Naive thymus-derived CD4-positive, alpha-beta T cell (primary cell): ENCODE measurements at places on chromosomes 6 and 20.
A peak's percentile ranks its signal among the peaks of the same experiment; 100 is the strongest.

GRCh38 chr6:112352101-112352500, 5.0 kb downstream of the RFPL4B start:
- no peak for DNase-seq

DNA sequence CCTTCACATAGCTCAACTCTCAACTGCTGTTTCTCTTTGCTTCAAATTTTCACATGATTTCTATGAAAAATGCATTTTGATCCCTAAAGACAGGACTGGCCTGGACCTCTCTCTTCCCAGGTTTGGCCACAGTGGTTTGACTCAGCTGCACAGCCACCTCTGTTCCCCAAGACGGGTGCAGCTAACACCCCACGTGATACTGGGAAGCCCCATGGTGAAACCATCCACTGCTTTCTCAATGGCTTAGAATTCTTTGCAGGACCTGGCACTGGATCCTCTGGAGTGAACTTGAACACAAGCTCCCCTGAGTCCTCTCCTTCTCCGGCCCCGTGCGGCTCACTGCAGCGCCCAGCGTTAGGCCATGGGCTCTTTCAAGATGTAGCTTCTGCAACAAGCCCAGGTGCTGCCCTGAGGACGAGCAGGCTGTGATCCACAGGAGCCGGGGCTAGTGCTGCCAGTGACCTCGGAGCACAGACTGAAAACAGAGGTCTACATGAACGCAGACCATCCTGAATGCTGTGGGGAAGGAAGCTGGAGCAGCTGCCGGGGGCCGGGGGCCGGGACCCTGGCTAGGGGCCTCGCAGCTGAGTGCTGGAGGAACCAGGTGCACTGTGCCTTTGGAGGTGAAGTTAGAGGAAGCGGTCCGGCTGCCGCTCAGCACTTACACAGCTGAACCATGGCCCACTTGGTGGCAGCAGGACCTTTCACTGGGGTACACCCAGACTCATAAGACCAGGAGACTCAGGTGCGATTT, 58.8 kb upstream of the MPC1 start:
- DNase-seq = no peak

GRCh38 chr6:12439296-12439695, 149.1 kb downstream of the EDN1 start:
- DNase-seq = no peak

DNA sequence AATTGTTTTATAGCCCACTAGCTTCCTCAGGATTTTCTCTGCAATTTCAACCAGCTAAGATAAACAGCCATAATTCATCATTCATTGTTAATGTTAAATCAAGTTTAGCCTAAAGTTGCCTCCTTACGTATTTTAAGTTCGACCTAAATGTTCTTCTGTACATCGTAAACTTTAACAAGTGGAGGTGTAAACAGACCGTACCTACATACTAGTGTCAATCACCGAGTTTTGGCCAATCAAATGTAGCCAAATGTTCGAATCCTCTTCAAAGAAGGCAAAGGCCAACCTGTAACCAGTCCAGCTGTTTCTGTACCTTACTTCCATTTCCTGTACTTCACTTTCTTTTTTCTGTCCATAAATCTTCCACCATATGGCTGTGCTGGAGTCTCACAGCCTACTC, 13.5 kb downstream of the MBOAT1 start:
- DNase-seq = no peak

DNA sequence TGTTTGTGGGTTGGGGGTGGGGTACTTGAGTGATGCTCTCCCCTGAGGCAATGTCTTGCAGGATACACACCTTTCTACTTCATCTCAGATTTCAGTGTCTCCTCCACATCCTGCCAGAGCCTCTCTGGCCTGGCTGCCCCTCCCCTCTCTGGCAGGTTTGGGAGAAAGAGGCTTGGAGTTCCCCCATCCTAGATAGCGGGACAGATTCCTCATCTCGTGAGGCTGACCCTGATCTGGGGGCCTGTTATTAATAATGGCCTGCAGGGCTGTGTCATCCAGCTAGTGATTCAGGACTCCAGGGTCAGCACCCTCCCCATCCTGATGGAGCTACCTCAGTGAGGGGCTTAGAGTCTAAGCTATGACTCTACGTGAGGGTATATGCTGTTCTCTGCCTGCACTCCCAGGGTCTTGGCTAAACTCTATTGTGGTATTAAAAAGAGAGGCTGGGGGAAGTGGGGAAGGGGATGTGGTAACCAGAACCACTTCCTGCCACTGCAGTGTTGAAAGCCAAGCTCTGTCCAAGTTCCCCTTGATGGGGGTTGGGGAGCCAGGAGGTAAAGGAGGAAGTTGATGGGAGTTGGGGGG, 3.7 kb upstream of the MMP9 start:
- peak; percentile 42 for DNase-seq

DNA sequence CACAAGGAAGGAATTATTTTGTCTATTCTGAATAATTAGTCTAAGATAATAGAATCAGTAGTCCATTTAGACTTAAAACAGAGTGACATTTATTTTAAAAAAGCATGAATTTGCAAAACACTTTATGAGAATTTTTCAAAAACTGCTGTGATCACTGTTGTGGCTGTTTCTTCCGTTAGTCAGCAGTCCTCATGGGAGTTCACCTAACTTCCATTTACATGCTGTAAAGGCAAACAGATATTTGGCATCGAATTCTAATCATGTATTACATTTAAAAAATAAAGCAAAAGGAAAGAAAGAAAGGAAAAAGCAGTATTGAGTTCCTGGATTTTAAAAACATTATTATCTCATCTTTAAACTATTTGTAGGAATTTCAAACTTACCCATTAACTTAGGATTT, 111.8 kb downstream of the MTHFD1L start:
- no peak for DNase-seq

DNA sequence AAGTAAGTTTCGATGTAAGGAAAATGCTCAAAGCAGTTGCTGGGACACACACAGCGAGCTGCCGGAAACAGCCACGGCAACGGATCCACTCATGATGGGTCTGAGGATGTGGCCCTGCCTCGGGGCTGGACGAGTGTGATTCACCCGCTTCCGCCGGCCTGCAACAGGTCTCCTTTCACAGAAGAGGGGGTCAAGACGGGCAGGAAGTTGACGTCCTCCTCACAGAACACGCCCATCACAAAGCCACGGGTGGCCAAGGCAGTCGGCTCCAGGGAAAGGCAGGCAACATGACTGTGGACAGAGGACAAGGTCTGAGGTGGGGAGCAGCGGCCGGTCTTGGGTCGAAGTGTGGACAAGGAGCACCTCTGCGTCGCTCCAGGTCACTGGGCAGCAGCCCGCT, 29.9 kb upstream of the SMOC2 start:
- DNase-seq = no peak

GRCh38 chr6:33140556-33140955, 51.7 kb downstream of the COL11A2 start:
- DNase-seq = no peak

- DNase-seq = no peak
These were observed 129.1 kb upstream of the SPACA1 start for GRCh38 chr6:87918461-87918941.

GRCh38 chr20:31587545-31588389, 17.3 kb upstream of the ID1 start:
- DNase-seq = no peak
